ENCODE measurements at places on chromosomes 3 and 15.

- no peak for DNase-seq
Observed at GRCh38 chr3:149474250-149474817, at the start of gene TM4SF4. Gene TM4SF4, plus strand, starts transcription at chr3:149474697. Its CDS starts 181 bp downstream, at chr3:149474878.

GRCh38 chr3:124429129-124429815 is 301.0 kb upstream of the UMPS start:
- no peak for DNase-seq

- DNase-seq = peak; percentile 50
Observed at GRCh38 chr3:143084856-143085731, 34.5 kb upstream of the CHST2 start.

- no peak for DNase-seq
Observed at GRCh38 chr3:12702501-12702900, 38.6 kb upstream of the RAF1 start.

DNA sequence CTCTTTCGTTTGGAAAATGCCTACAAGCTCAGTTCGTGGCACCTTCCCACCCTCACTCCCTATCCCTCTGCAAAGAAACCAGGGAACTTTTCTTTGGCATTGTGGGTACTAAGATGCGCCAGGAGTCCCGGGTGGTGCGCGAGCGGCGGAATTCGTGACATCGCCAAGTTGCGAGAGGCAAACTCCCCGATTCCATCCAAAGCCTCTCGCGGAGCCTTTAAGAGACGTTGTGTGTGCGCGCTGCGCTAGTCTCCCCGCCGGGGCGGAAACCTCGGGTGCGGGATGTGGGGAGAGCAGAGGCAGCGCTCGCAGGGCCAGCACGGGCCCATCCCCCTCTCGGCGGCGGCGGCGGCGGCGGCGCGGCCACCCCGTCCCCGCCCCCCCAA is 443 bp upstream of the NR2F2 start:
- no peak for DNase-seq

GRCh38 chr3:176219970-176220369 is 977.3 kb downstream of the TBL1XR1 start:
- DNase-seq = no peak

DNA sequence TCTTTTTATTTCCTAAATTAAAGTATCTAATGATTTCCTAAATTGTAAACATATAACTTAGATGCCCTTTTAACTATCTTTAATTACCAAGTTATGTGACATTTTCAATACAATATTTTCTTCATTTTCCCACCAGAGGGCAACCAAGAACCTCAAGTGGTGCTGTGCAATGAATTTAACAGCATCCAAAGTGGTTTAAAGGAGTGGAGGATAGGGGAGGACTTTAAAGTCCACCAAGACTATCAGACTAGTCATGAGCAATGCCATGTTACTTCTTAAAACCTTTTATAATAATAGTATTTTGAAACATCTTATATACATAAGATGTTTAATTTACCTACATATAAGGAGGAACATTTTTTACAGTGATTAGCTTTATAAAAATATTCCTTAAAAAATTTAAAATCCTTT is 74.4 kb downstream of the DLG1 start:
- no peak for DNase-seq

DNA sequence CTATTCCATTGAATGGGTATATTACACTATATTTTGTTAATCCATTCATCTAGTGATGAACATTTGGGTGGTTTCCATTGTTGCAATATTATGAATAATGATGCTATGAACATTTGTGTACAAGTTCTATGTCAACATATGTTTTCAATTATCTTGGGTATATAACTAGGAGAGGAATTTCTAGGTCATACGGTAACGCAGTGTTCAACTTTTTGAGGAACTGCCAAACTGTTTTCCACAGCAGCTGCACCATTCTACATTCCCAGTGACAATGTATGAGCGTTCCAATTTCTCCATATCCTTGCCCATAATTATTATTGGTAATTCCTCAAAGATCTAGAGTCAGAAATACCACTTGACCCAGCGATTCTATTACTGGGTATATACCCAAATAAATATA is 24.1 kb upstream of the RORA start:
- no peak for DNase-seq

- DNase-seq = no peak
Observed at GRCh38 chr15:31314380-31314779, 12.3 kb upstream of the KLF13 start.

- DNase-seq = no peak
Observed at GRCh38 chr15:94606286-94606685, 374.9 kb downstream of the MCTP2 start.

- no peak for DNase-seq
Observed at GRCh38 chr15:91530956-91531582, 322.4 kb upstream of the SLCO3A1 start.

- DNase-seq = no peak
Observed at GRCh38 chr3:174581558-174581957, 277.6 kb upstream of the NAALADL2 start.

DNA sequence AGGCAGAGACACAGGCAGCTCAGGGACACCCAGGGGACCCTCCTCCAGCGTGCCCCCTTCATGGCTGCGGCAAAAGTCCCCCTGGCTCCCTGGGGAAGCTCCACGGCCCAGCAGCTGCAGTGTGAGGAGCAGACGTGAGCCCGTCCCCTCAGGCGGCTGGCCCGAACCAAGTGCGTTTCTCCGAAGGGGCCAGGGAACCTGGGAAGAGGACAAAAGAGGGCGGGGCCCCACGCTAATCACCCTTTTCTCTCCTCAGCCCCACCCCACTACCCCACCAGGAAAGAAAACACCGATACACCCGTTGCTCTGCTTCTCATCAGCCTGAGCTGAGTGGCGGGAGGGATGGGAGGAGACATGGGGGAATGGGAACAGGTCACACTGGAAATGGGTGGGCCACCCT is at the start of gene MUC4:
MUC4 (minus strand) TSS at position 174 of the 400 bp plus-strand sequence; CDS start at position 62, 112 bp downstream.
- no peak for DNase-seq

GRCh38 chr3:52682016-52682415 is 3.7 kb downstream of the PBRM1 start:
- no peak for DNase-seq

GRCh38 chr15:26325495-26325894 is 447.4 kb downstream of the GABRB3 start:
- DNase-seq = no peak

GRCh38 chr3:128312271-128312670 is 154.4 kb downstream of the DNAJB8 start:
- DNase-seq = no peak

DNA sequence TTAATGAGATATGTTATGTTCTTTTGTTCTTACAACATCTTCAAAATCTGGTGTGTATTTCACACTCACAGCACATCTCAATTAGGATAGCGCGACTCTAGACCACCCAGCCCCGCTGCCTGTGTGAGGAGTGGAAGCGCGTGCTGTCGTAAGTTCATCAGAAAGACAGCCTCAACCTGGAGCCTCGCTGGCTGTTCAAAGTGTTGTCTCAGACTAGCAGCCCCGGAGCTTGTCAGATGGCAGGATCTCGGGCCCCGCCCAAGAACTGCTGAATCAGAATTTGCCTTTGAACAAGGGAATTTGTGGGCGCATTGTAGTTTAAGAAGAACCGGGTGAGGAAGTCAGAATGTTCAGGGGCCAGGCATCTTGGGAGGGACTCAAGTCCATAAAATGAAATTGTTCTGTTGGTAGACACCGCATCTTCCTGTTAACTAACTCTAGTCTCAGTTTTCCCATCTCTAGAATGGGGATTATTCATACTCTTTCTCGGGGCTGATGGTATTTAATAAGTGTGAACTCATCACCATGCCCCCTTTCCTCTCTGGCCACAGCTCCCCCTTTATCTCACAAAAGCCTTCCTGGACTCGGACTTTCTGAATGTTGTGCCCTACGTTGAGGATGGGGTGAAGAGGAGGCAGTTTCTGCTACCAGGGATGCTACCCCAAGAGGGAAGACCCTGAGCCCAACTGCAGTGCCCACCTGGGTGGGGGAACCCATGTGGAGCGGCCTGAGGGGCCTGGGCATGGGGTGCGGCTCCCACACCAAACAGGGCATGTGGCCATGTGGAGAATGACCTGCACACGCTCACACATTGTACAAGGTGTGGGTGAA is 40.4 kb downstream of the BHLHE40 start:
- DNase-seq = peak; percentile 92

- no peak for DNase-seq
Observed at GRCh38 chr15:71611553-71612396, 198.6 kb upstream of the NR2E3 start.

- DNase-seq = no peak
Observed at GRCh38 chr15:29921130-29921601, 98.9 kb upstream of the TJP1 start.

DNA sequence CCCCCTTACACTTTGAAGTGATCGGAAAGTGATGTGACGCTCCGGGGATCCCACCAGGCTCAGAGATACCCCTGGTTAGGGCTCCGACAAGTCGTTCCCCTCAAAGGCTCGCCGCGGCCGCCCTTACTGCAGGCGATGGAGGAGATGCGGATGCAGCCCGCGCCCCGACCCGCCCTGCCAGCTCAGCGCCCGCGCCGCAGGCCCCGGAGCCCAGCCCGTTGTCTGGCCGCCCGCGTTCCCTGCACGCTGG is 228 bp downstream of the GLT8D1 start:
- DNase-seq = no peak

GRCh38 chr3:99175276-99175812 is 273.8 kb upstream of the DCBLD2 start:
- DNase-seq = no peak

DNA sequence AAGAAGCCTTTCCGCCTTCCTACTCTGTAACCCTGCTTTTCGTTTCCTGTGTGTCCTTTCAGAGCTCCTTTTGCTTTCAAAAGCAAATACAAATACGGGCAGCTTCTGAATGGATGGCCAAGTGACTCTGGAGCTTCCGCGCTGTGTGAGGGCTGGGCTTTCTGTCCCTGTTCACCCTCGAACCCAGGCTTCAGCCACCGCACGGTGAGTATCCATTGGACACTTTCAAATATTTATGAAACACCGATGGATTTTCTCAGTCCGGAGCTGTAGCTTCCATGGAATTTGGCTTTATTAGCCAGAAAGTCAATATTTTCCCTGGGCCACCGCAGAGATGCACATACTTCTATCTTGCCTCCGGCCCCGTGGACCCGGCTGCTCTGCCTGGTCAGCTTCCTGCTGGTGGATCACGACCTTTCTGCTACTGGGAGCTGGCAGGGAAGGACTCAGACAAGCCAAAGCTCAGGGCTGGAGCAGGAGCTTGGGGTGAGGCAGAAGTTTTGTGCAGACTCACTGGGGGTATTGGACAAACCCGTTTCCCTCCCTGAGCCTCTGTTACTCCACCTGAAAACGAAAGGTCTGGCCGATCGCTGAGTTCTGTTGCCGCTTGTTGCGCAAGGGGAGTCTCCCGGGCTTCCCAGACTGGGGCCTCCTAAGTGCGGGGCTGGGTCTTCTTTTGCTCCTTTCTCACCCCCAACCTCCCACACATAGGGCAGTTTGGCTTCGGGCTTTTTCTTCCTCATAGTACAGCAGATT is 63.6 kb downstream of the LINGO1 start:
- no peak for DNase-seq

GRCh38 chr15:69612112-69612511 is 159.5 kb downstream of the RPLP1 start:
- no peak for DNase-seq

GRCh38 chr15:94238539-94239118 is 7.3 kb downstream of the MCTP2 start:
- DNase-seq = no peak

GRCh38 chr3:175601521-175601920 is 742.4 kb downstream of the NAALADL2 start:
- DNase-seq = no peak

DNA sequence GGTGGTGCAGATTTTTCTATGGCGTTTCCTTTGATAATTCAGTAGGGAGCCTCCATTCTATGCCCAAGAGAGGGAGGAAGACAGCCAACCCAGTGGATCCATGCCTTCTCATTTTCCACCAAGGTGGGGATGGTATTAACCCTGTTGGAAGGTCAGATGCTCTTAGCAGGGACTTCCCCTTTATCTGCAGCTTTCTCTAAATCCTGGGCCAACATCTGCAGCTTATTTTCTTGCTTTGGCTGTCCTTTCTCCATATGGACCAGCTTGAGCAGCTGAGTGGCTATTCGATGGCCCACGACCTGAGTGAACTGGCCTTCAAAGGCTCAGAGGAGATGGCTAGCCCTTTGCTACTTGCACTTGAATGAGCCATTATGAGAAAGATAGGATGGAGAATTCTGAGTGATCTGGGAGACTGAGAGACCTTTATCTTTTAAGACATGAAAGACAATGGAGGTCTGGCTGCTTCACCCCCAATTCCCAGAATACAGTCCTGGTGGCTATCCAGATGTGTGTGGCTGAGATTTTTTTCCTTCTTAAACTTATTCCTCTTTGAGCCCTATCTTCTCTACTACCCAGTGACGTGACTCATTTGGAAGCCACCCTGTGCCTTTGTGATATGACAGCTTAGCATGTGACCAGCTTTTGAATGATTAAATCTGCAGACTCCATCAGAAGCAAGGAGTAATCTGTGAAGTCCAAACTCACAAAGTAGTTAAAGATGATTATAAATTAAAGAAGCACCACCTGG is 39.6 kb upstream of the TRAK1 start:
- DNase-seq = peak; percentile 11

GRCh38 chr3:8239718-8240695 is 261.6 kb upstream of the LMCD1 start:
- DNase-seq = peak; percentile 15

DNA sequence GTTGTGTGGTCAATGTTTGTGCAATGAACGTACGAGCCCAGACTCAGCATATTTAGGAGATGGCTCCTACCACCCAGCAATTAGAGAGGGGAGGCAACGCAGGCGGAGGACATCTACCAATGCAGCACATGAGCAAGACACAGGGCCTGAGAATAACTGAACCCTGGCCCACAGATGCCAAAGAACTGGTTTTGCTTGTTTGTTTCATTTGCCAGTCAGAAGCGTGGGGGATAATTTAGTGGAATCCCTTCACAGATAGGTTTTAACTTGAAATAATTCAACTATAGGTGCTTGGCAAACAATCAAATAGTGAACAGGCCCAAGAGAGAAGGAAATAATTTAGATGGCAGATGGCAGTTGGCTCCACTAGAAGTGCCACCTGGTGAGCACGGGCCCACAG is 54.8 kb downstream of the LIPC start:
- DNase-seq = no peak

GRCh38 chr3:38084334-38085310 is 45.6 kb downstream of the DLEC1 start:
- DNase-seq = no peak

DNA sequence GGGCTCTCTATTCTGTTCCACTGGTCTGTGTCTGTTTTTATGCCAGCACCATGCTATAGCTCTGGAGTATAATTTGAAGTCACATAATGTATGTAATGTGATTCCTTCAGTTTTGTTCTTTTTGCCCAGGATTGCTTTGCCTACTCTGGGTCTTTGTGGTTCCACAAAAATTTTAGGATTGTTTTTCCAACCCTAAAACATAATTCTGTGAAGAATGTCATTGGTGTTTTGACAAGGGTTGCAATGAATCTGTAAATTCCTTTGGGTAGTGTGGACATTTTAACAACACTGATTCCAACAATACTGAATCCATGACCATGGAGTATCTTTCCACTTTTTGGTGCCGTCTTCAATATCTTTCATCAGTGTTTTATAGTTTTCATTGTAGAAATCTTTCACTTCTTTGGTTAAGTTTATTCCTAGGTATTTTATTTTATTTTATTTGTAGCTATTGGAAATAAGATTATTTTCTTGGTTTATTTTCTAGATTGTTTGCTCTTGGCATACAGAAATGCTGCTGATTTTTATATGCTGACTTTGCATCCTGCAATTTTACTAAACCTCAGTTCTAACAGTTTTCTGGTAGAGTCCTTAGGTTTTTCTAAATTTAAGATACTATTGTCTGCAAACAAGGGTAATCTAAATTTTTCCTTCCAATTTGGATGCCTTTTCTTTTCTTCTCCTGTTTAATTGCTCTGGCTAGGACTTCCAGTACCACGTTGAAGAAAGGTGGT is 29.7 kb downstream of the TJP1 start:
- no peak for DNase-seq

GRCh38 chr3:12139111-12139511 is 19.6 kb downstream of the TIMP4 start:
- DNase-seq = no peak
